ENCODE measurements at places on chromosomes 13 and 19. TPM values are rescaled to one million over a fixed set of nuclear protein-coding genes. Genes with fewer than 3 reads are reported as not detected.
A peak's percentile ranks its signal among the peaks of the same experiment; 100 is the strongest.

DNA sequence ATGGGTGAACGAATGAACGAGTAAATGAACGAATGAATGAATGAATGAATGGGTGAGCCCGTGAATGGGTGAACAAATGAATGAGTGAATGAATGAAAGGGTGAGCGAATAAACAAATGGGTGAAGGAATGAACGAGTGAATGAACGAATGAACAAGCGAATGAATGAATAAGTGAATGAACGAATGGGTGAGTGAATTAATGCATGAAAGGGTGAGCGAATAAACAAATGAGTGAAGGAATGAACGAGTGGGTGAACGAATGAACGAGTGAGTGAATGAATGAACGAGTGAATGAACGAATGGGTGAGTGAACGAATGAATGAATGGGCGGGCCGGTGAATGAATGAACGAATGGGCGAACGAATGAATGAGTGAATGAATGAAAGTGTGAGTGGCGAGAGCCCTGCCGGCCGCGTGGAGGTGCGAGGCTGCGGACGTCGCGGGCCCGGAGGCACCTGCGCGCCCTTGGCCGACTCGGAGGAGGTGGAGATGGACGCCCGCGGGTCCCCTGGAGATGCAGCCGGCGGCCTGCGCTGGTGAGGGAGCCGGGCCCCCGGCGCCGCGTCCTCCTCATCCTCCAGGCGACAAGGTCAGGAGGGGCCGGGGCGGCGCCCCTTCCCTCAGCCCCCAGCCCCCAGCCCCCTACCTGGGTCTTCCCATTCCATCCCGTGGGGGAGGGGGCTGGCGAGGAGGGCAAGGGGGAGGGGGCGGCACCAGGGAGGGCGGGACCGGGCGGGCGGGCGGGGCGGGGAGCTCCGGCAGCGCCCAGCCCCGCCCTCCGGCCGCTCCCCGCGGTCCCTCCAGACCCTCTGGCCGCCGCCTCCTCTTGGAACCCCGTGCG is 15.4 kb downstream of the ANKRD24 start:
- no peaks in the 10 kb centered on the region for H3K36me3 ChIP-seq
- no peaks in the 10 kb centered on the region for H3K4me1 ChIP-seq
- H3K4me3 ChIP-seq = peak overlapping the region; percentile 22
- peak; percentile 42 for DNase-seq
- H3K27ac ChIP-seq = no peak overlapping the region

- H3K36me3 ChIP-seq = no peaks in the 10 kb centered on the region
- DNase-seq = no peak
- H3K4me1 ChIP-seq = peaks cover 29% of the 10 kb centered on the region
- H3K4me3 ChIP-seq = peak overlapping the region; percentile 99
- peak overlapping the region; percentile 87 for H3K27ac ChIP-seq
Observed at GRCh38 chr13:46554951-46555350, 2.0 kb downstream of the LRCH1 start.

GRCh38 chr13:99380921-99381645 is 73.9 kb upstream of the GPR183 start:
- no peaks in the 10 kb centered on the region for H3K27me3 ChIP-seq
- H3K27ac ChIP-seq = no peak overlapping the region
- no peaks in the 10 kb centered on the region for H3K4me1 ChIP-seq

- H3K27ac ChIP-seq = peak overlapping the region; percentile 73
- H3K36me3 ChIP-seq = peaks cover 2% of the 10 kb centered on the region
- no peak overlapping the region for H3K4me3 ChIP-seq
Observed at GRCh38 chr13:41056826-41057711, 4.2 kb upstream of the WBP4 start.

GRCh38 chr13:38628554-38628953 is 58.3 kb upstream of the FREM2 start:
- no peaks in the 10 kb centered on the region for H3K4me1 ChIP-seq
- no peak for DNase-seq
- H3K27me3 ChIP-seq = no peaks in the 10 kb centered on the region
- no peak overlapping the region for H3K27ac ChIP-seq

GRCh38 chr13:25169356-25169755 is 2.7 kb downstream of the AMER2 start:
- no peaks in the 10 kb centered on the region for H3K4me1 ChIP-seq
- no peaks in the 10 kb centered on the region for H3K27me3 ChIP-seq
- H3K27ac ChIP-seq = no peak overlapping the region
- DNase-seq = no peak

GRCh38 chr19:51398096-51398704 is 7.8 kb upstream of the C19orf84 start:
- no peaks in the 10 kb centered on the region for H3K36me3 ChIP-seq
- no peak overlapping the region for H3K27ac ChIP-seq
- no peaks in the 10 kb centered on the region for H3K27me3 ChIP-seq
- H3K4me1 ChIP-seq = 0 out of 2 replicates have a peak, but pooled peaks cover 3% of the 10 kb centered on the region

GRCh38 chr19:11450570-11451326 is 15.3 kb downstream of the PRKCSH start:
- H3K4me1 ChIP-seq = no peaks in the 10 kb centered on the region
- peaks cover 2% of the 10 kb centered on the region for H3K36me3 ChIP-seq
- no peak for DNase-seq
- H3K4me3 ChIP-seq = no peak overlapping the region

Gene ZNF568
- not detected for total RNA-seq

Gene ZNF560
- total RNA-seq = not detected

Gene MIR17HG
- 16.6 TPM for total RNA-seq

All from Caco-2 (cell line).